Mesenteric fat pad (tissue), 1 donor: ENCODE measurements at places on chromosomes 13 and 19. TPM values are rescaled to one million over a fixed set of nuclear protein-coding genes. Genes with fewer than 3 reads are reported as not detected.

The SGCG gene
- 2.9 TPM for total RNA-seq

The GRK1 gene
- total RNA-seq: not detected

The C1QTNF9B gene
- not detected for total RNA-seq

The FGF21 gene
- total RNA-seq: not detected

- DNase-seq: no peak
These were observed 14.8 kb downstream of the MEIS3 start for GRCh38 chr19:47404334-47405196.

DNA sequence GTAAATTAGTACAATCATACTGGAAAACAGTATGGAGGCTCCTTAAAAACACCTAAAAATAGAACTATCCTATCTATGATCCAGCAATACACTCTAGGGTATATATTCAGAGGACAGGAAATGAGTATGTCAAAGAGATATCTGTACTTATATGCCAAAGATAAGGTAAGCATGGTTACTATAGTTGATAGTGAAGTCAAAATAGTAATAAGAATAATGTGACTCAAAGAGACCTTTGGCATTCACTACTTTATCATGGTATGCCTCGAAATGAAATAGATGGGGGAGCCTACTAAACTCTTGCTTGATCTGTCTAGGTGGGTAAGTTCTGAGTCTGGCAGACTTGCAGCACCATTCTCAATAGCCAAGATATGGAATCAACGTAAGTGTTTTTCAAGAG, 30.3 kb downstream of the FXYD5 start:
- DNase-seq: no peak

DNA sequence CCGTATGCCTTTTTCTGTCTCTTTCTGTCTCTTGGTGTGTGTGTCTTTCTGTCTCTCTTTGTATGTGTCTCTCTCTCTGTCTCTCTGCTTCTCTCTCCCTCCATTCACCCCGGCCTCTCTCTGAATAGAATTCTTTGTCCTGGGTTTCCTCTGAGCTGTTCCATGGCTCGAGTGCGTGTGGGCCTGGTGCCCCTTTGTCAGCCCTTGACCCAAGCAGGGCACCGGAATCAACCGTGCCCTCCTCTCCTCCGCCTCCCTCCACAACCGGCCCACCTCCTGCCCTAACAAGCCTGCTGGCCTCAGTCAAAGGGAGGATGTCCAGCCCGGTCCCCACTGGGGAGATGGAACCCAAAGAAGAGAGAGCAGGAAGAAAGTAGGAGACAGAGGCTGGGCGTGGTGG, 3.2 kb downstream of the AXL start:
- no peak for DNase-seq

DNA sequence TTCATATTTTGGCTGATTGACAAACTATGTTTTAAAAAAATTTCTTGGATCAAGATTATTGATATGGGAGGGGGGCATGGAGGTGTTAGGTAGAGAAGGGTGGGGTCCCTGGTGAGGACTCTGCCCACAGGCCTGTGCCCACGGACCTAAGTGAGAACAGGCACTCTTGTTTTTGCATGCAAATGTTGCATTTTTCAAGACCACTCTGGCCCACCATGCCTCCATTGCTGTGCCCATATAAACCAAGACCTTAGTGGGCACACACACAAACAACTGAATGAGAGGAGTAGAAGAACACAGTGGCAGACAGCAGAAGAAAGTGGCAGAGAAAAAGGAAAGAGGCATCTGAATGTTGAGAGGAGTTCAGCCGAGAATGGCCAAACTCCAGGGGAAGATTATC, 69.6 kb upstream of the ZNF98 start:
- DNase-seq: no peak

DNA sequence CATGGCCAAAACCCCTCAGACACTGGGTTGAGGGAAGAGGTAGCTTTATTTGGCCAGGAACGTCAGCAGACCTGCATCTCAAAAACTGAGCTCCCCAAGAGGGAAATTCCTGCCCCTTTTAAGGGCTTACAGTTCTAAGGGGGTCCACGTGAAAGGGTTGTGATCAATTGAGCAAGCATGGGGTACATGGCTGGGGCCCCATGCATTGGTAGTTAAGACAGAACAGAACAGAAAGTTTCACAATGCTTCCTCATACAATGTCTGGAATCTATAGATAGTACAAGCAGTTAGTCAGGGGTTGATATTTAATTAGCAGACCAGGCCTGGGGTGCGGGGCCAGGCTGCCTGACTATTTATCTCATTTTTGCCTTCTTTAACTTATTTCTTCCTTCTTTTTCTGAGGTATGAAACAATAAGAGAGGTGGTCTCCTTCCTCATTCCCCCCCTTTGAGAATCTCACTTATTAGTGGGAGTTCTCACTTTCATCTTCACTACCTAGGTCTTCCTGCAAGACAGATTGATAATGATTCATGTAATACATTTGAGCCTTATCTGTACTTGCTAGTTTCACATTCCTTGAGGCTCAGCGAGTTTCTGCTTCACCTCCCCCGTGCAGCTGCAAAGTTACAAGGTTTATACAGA, 84.8 kb downstream of the SLC25A15 start:
- DNase-seq: no peak

DNA sequence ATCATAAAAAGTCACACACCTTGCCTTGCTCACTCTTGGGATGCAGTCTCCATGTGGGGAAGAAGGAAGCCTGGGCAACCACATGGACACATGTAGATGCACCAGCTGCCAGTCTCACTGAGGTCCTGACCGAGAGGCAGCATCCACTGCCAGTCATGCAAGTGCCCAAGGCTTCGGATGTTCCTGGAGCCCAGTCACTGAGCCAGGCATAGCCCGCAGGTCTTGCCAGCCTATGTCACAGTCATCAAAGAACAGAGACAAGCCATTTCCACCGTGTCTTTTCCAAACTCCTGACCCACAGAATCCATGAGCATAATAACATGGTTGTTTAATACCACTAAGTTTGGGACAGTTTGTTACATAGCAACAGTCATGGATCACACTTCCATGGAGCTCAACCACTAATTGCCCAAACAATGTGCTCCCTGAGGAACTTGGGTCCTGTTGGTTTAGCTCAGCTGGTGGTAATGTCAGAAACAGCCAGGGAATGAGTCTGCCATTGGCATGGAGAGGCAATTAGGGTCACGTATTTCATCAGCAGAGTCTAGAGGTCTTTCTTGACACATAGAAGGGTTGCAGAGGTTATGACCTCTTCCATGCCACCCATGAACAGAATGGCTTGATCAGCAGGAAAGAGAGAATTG, 21.5 kb downstream of the STARD13 start:
- DNase-seq: no peak

DNA sequence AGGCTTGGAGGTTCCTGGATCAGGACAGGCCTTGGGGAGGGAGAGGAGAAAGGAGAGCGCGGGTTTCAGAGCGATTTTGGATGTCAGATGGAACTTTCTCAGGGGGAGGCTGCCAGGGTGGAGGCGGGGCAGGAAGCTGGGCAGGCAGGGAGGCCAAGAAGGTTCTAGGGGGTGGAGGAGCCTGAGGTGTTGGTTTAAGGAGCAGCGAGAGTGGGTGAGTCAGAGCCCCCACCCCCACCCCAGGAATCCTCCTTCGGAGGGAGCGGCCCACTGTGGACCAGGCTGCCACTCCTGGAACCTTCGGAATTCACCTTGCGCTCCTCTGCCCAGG, 15.9 kb upstream of the NOP53 start:
- DNase-seq: no peak

DNA sequence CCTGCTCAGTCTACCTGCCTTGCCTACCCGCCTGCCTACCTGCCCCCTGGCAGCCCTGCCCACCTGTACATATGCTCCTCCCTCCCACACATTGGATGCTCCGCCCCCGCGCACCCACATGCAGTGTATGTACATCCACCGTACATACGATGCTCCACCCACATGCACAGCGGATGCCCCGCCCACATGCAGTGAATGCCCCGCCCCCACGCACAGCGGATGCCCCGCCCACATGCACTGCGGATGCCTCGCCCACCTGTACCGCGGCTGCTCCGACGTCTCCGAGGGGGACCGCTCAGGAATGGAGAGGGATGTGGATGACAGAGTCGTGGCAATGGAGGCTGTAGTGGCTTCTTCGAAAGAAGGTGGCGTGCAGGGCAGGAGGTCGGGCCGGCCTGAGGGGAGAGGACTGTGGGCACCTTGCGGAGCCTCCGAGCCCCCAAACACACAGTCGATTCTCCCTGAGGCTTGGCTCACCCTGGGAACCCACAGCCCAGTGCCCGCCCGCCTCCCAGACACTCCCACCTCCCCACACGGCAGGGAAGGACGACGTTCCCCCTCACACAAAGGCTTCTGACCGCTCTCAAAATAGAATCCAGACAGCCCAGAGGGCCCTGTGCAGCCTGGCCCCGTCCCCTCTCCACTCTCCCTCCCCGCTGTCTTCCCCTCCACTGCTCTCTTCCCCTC, 16.5 kb upstream of the CACTIN start:
- no peak for DNase-seq

DNA sequence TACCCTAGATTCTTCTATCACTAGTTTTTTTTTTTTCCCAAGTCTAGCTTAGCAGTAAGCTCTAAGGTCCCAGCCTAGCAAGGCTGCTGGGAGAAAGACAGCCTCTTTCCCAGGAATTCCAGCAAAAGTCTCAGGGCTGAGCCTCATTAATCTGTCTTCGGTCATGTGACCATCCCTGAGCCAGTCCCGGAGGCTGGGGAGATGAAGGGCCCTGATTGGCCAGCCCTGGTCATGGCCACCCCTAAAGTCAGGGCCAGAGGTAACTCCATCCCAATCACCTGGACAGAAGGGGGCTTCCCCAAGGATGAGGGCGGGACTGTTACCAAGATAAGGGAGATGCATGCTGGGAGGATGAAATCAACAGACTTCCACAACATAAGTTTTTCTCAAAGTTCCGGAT, 43.3 kb downstream of the CCNE1 start:
- no peak for DNase-seq
